Naive thymus-derived CD8-positive, alpha-beta T cell (primary cell): ENCODE measurements at places on chromosomes 13 and 19.

- H3K4me3 ChIP-seq = no peak overlapping the region
- no peak for DNase-seq
- H3K4me1 ChIP-seq = peaks cover 20% of the 10 kb centered on the region
- H3K36me3 ChIP-seq = peaks cover 2% of the 10 kb centered on the region
Measured at GRCh38 chr13:113001241-113002140, 32.5 kb downstream of the MCF2L start.

DNA sequence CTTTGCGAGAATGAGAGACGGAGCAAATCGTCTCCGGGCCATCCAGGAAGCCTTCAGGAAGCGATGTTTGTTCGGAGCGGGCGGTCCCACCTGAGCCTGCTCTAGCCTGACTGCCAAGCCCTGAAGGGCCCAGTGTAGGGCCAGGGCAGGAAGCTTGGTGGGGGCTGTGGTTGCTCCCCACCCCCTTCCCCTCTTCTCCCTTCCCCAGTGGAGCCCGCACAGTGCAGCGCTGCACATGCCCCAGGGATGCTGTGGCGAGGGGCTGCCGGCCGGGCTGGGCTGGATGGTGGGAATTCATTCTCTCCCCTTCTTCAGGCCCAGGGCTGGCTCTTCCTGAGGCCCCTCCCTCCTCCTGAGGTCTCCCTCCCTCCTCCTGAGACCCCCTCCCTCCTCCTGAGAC is 7.1 kb upstream of the GRTP1 start:
- DNase-seq = no peak
- H3K27ac ChIP-seq = no peak overlapping the region
- no peak overlapping the region for H3K4me3 ChIP-seq
- peaks cover 16% of the 10 kb centered on the region for H3K27me3 ChIP-seq
- H3K36me3 ChIP-seq = no peaks in the 10 kb centered on the region

- peaks cover 34% of the 10 kb centered on the region for H3K27me3 ChIP-seq
- H3K4me1 ChIP-seq = no peaks in the 10 kb centered on the region
- H3K27ac ChIP-seq = no peak overlapping the region
Measured at GRCh38 chr19:41025871-41026270, 34.8 kb downstream of the CYP2B6 start.

DNA sequence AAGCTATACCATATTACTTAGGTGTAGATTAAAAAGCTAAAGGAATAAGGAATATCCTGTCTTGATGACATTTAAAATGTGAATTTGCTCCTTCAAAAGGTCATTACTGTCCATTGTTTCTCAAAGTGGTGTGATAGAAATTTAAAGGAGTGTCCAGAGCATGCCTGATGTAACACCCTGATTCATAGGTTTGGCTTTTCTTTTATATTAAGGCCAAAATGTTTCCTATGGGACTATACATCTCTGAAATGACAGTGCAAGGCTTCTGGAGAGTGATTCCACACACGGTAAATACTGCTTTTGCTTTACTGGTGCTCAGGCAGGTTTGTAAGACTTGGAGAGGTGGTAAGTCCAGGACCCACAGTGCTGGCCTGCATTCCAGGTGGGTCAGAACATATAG is 289.9 kb downstream of the RFC3 start:
- DNase-seq = no peak
- no peaks in the 10 kb centered on the region for H3K4me1 ChIP-seq
- no peaks in the 10 kb centered on the region for H3K36me3 ChIP-seq
- no peak overlapping the region for H3K27ac ChIP-seq
- peaks cover 13% of the 10 kb centered on the region for H3K27me3 ChIP-seq
- no peak overlapping the region for H3K4me3 ChIP-seq

- H3K4me3 ChIP-seq = no peak overlapping the region
- H3K36me3 ChIP-seq = peaks cover 36% of the 10 kb centered on the region
- H3K27ac ChIP-seq = no peak overlapping the region
- DNase-seq = no peak
- H3K4me1 ChIP-seq = no peaks in the 10 kb centered on the region
Measured at GRCh38 chr19:32475141-32476031, 69.8 kb downstream of the DPY19L3 start.

GRCh38 chr13:113152984-113153809 is 5.3 kb upstream of the PROZ start:
- H3K4me1 ChIP-seq = peaks cover 27% of the 10 kb centered on the region
- DNase-seq = peak; percentile 22
- H3K4me3 ChIP-seq = peak overlapping the region; percentile 93
- peak overlapping the region; percentile 92 for H3K27ac ChIP-seq

- H3K4me3 ChIP-seq = no peak overlapping the region
- peaks cover 20% of the 10 kb centered on the region for H3K4me1 ChIP-seq
- DNase-seq = no peak
- H3K27ac ChIP-seq = no peak overlapping the region
- H3K27me3 ChIP-seq = no peaks in the 10 kb centered on the region
Measured at GRCh38 chr19:48716562-48717291, 2.8 kb downstream of the MAMSTR start.

DNA sequence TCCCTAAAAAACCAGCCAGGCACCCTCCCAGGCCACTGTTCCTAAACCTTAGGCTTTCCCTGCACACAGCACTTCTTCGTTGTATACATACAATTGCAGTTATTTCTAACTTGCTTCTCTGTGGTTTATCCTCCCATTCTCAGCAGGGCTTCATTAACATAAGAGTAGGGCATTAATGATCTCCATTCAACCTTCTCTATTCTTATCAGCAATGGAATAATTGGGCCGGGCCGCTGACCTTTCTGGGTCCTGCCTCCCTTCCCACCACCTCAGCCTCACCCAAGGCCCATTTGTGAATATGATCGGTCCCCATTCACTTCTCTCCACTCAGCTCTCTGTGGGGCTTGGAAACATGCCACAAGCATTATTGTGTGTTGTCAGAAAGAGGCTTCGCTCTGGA is 184.2 kb downstream of the SUCLA2 start:
- no peak for DNase-seq
- H3K4me3 ChIP-seq = no peak overlapping the region
- H3K4me1 ChIP-seq = no peaks in the 10 kb centered on the region

- H3K36me3 ChIP-seq = no peaks in the 10 kb centered on the region
- peak; percentile 65 for DNase-seq
- H3K27me3 ChIP-seq = no peaks in the 10 kb centered on the region
- peak overlapping the region; percentile 19 for H3K27ac ChIP-seq
- peak overlapping the region; percentile 98 for H3K4me3 ChIP-seq
Measured at GRCh38 chr19:18203408-18203862, 407 bp downstream of the RAB3A start.

GRCh38 chr19:32220951-32221350 is 124.5 kb upstream of the ZNF507 start:
- no peaks in the 10 kb centered on the region for H3K36me3 ChIP-seq
- no peak overlapping the region for H3K4me3 ChIP-seq
- peaks cover 40% of the 10 kb centered on the region for H3K27me3 ChIP-seq
- no peak for DNase-seq

DNA sequence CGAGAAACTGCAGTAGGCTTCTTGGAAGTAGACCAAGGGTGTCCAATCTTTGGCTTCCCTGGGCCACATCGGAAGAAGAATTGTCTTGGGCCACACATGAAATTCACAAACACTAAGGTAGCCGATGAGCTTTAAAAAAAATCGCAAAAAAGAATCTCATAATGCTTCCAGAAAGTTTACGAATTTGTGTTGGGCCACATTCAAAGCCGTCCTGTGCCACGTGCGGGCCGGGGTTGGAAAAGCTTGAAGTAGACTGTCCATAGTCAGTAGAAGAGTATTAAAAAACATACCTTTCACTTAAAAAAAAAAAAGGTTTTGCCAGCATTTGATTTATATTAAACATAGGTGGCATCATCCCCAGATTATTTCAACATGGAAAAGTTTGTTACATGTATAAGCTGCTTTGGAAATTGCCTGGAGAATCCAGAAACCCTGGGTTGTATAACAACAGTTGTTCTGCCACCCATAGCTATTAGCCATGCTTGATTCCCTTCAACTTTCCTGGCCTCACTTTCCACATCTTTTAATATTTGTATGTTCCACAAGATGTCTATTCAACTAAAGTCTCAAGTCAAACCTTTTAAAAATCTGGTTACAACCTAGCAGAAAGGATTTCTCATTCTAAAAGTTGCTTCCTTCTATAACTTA is 1.0 kb downstream of the IFT88 start:
- peak overlapping the region; percentile 95 for H3K4me3 ChIP-seq
- no peaks in the 10 kb centered on the region for H3K36me3 ChIP-seq
- no peaks in the 10 kb centered on the region for H3K27me3 ChIP-seq
- H3K27ac ChIP-seq = peak overlapping the region; percentile 94
- peaks cover 18% of the 10 kb centered on the region for H3K4me1 ChIP-seq

- no peaks in the 10 kb centered on the region for H3K36me3 ChIP-seq
- H3K4me3 ChIP-seq = peak overlapping the region; percentile 35
- H3K27ac ChIP-seq = peak overlapping the region; percentile 17
- DNase-seq = no peak
- no peaks in the 10 kb centered on the region for H3K27me3 ChIP-seq
Measured at GRCh38 chr13:48978942-48979601, 3.4 kb downstream of the FNDC3A start.

DNA sequence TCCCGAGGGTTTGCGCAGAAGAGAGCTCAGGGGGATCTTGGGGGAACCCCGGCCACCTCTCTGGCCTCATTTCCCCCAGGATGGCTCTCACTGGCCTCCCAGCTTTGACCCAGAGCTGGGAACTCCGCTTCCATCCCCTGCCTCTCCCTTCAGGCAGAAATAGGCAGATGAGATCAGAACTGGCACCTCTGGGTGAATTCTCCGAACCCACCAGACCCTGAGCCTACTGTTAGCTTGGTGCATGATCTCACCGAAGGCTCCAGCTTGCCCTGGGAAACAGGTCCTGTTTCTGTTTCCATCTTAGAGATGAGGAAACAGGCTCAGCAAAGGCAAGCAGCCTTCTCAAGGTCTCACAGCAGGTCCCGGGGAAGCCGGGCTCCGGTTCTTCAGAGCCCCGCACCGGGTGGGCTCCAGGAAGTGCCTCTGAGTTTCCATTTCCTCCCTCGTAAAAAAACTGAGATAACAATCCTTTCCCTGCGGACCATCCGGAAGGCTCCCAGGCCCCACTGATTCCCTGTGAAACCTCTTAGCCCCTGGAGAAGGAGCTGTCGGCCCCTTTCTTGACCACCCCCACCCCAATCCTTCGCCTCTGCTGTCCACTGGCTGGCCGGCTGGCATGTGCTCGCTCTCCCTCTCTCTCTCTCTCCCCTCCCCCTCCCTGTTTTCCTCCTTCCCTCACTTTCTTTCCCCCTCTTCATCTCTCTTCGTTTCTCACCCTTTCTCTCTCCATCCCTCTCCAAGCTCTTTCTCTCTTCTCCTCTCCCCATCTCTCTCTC is 2.1 kb downstream of the NECTIN2 start:
- H3K36me3 ChIP-seq = no peaks in the 10 kb centered on the region
- H3K27ac ChIP-seq = no peak overlapping the region
- peaks cover 24% of the 10 kb centered on the region for H3K4me1 ChIP-seq
- DNase-seq = no peak
- peak overlapping the region; percentile 84 for H3K4me3 ChIP-seq
- H3K27me3 ChIP-seq = peaks cover 15% of the 10 kb centered on the region

DNA sequence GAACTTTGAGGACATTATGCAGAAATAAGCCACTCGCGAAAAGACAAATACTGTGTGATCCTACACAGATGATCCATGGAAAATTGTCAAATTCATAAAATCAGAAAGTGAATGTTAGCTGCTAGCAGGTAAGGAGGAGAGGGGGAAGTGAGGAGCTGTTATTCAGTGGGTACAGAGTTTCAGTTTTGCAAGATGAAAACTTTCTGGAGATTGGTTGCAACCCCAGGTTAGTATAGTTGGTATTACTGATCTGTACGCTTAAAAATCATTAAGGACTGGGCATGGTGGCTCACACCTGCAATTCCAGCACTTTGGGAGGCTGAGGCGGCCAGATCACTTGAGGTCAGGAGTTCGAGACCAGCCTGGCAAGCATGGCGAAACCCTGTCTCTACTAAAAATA is 17.9 kb downstream of the ZNF101 start:
- H3K27ac ChIP-seq = no peak overlapping the region
- peaks cover 3% of the 10 kb centered on the region for H3K4me1 ChIP-seq
- no peak overlapping the region for H3K4me3 ChIP-seq

DNA sequence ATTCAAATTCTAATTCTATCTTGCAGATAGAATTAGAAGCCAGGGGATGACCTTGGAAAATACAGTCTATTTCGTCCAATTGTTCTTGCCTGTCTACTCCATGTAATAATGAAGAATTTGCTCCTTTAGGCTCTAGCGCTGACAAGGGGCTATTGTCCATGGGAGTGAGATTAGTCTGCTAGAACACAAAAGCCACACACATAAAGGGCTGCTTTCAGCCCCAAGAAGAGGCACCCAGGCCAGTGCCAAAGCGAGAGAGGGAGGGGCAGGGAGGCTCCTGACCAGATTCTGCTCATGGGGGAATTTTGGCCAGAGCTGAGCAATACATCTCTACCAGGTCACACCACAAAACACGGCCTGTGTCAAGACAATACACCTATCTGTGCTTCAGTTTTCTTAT is 1306.9 kb downstream of the UQCRFS1 start:
- no peak overlapping the region for H3K27ac ChIP-seq
- H3K27me3 ChIP-seq = no peaks in the 10 kb centered on the region
- H3K4me3 ChIP-seq = no peak overlapping the region
- no peaks in the 10 kb centered on the region for H3K36me3 ChIP-seq
- H3K4me1 ChIP-seq = no peaks in the 10 kb centered on the region
- no peak for DNase-seq

DNA sequence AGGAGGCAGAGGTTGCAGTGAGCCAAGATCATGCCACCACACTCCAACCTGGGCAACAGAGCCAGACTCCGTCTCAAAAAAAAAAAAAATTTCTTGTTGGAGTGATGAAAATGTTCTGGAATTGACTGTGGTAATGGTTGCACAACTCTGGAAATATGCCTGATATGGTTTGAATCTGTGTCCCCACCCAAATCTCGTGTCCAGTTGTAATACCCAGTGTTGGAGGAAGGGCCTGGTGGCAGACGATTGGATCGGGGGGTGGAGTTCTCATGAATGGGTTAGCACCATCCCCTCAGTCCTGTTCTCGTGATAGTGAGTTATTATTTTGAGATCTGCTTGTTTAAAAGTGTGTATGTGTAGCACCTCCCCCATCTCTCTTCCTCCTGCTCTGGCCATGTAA is 41.1 kb upstream of the MAP3K10 start:
- H3K27ac ChIP-seq = no peak overlapping the region
- H3K27me3 ChIP-seq = no peaks in the 10 kb centered on the region
- H3K36me3 ChIP-seq = no peaks in the 10 kb centered on the region
- H3K4me3 ChIP-seq = no peak overlapping the region
- peaks cover 31% of the 10 kb centered on the region for H3K4me1 ChIP-seq

- H3K4me3 ChIP-seq = no peak overlapping the region
- H3K36me3 ChIP-seq = peaks cover 37% of the 10 kb centered on the region
- DNase-seq = no peak
- no peak overlapping the region for H3K27ac ChIP-seq
- H3K27me3 ChIP-seq = no peaks in the 10 kb centered on the region
Measured at GRCh38 chr19:46917002-46917401, 56.2 kb downstream of the ARHGAP35 start.

- no peak for DNase-seq
- peaks cover 22% of the 10 kb centered on the region for H3K4me1 ChIP-seq
- H3K27ac ChIP-seq = peak overlapping the region; percentile 32
- no peak overlapping the region for H3K4me3 ChIP-seq
- no peaks in the 10 kb centered on the region for H3K27me3 ChIP-seq
Measured at GRCh38 chr13:98938801-98939200, 39.1 kb downstream of the DOCK9 start.

- no peaks in the 10 kb centered on the region for H3K4me1 ChIP-seq
- no peaks in the 10 kb centered on the region for H3K36me3 ChIP-seq
- no peak overlapping the region for H3K4me3 ChIP-seq
- no peaks in the 10 kb centered on the region for H3K27me3 ChIP-seq
Measured at GRCh38 chr13:106151056-106151699, 384.3 kb downstream of the EFNB2 start.

- H3K27me3 ChIP-seq = peaks cover 86% of the 10 kb centered on the region
- H3K4me1 ChIP-seq = peaks cover 22% of the 10 kb centered on the region
- H3K4me3 ChIP-seq = peak within 1 kb of the TSS; percentile 58
- peaks cover 15% of the 10 kb centered on the region for H3K36me3 ChIP-seq
Measured at GRCh38 chr19:12834566-12834943, at the start of gene RTBDN. TSS of gene RTBDN (minus strand) at chr19:12834579. CDS start at chr19:12829979, 4,600 bp downstream.
